AG08395 (cell line): ENCODE measurements at places on chromosomes 16 and 17.

GRCh38 chr17:6279659-6280058, 155.3 kb downstream of the AIPL1 start:
- no peak for DNase-seq

- no peak for DNase-seq
Observed at GRCh38 chr17:9644910-9645751, at the start of gene USP43. TSS of gene USP43 (plus strand) at chr17:9645517. CDS start at chr17:9645633, 116 bp downstream.

- no peak for DNase-seq
Observed at GRCh38 chr16:31149332-31149731, 534 bp downstream of the PRSS36 start.

GRCh38 chr16:51163894-51164566, 13.0 kb upstream of the SALL1 start:
- DNase-seq, result peak; percentile 69

- no peak for DNase-seq
Observed at GRCh38 chr16:8459085-8459733, 131.1 kb downstream of the TMEM114 start.

DNA sequence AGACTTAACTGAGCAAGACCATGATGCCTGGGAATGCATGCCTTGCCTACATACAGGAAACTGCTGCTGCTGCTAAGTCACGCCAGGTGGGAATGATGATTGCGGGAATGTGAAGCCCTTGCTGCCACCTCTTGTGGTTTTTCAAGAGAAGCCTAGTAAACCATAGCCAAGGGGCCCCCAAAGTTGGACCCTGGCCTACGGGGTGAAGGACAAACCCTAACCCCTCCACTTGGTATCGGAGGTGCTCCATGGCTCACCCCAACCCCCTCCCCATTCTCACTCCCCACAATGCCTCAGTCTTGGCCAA, 233.9 kb downstream of the ZNF423 start:
- no peak for DNase-seq

- no peak for DNase-seq
Observed at GRCh38 chr17:41111151-41111885, 6.1 kb downstream of the KRTAP4-9 start.

- no peak for DNase-seq
Observed at GRCh38 chr16:3575491-3575890, 1.7 kb downstream of the NLRC3 start.

GRCh38 chr16:73051226-73051625, 3.3 kb upstream of the ZFHX3 start:
- DNase-seq, result no peak

GRCh38 chr17:1830288-1830687, 483 bp downstream of the RPA1 start:
- DNase-seq, result peak; percentile 11

- no peak for DNase-seq
Observed at GRCh38 chr17:17375841-17376240, 72.7 kb downstream of the NT5M start.

DNA sequence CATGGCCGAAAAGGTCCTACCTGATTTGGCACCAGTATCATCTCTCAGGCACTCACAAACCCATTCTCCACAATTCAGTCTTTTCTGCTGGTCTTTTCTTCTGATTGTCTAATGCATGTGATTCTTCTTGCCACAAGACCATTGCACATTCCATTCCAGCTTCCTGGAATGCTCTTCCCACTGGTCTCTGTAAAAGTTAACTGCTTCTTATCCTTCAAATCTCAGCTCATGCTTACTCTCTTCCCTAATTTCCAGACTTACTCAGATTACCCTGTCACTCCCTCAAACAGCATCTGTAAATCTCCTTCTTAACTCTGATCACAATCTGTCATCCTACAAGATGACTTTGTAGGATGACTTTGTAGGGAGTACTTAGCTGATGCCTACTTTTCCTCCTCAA, 320.2 kb downstream of the MAP2K6 start:
- no peak for DNase-seq

GRCh38 chr17:76982408-76983074, 114.3 kb downstream of the MGAT5B start:
- DNase-seq, result no peak

- no peak for DNase-seq
Observed at GRCh38 chr17:68255731-68256538, 8.1 kb downstream of the AMZ2 start.
